Spinal cord (tissue), 10 donors: ENCODE measurements at places on chromosomes 12 and 14. TPM values are rescaled to one million over a fixed set of nuclear protein-coding genes. Genes with fewer than 3 reads are reported as not detected.

CFAP251 gene
- polyA plus RNA-seq: 8.4 TPM

SLC17A8 gene
- polyA plus RNA-seq: 17.4 TPM

ACSS3 gene
- 10.6 TPM for polyA plus RNA-seq

MYF5 gene
- not detected for polyA plus RNA-seq

SLC5A8 gene
- 0.40 TPM for polyA plus RNA-seq

ING4 gene
- polyA plus RNA-seq: 94.6 TPM

KRT72 gene
- polyA plus RNA-seq: 0.51 TPM

RFLNA gene
- 20.0 TPM for polyA plus RNA-seq

GYS2 gene
- polyA plus RNA-seq: not detected

DBX2 gene
- 15.6 TPM for polyA plus RNA-seq
